ENCODE measurements at places on chromosomes 4 and X.

DNA sequence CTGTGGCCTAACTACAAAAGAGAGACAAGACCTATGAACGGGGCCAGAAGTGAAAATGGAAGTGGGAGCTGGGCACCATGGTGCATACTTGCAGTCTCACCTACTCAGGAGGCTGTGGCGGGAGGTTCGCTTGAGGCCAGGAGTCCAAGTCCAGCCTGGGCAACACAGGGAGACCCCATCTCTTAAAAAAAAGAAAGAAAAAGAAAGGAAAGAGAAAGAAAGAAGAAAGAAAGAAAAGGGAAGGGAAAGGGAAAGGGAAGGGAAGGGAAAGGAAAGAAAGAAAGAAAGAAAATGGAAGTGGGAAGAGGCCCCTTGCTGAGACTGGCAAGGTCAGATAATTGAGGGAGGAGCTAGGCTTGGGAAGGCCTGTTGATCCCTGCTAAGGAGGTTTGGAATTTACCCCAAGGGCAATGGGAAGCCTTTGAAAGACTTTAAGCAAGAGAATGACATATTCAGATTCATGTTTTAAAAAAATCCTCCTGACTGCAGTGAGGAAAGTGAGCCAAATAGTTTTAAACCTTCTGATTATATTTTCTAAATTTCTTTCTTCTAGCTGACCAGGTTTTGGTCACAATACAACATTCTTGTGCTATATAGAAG is 17.7 kb upstream of the HERC5 start:
- no peak for DNase-seq

- DNase-seq = no peak
Observed at GRCh38 chr4:1972414-1972813, 36.4 kb downstream of the NELFA start.

DNA sequence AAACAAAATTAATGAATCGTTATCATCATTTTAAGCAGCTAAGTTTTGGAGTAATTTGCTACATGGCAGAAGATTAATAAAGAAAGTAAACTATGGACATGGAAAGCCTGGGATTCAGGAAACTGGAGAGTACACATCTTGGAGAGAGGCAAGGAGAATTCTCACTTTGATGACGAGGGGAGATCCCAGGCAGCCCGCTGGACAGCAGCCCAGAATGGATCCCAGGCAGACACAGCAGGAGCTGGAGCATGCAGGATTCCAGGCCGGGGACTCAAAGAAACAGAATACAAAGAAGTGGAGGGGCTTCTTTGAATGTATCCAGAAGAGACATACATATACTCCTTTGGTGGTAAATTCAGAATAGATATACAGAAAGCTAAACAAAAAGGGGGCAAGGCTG is 118.0 kb upstream of the ATP6AP2 start:
- no peak for DNase-seq

- no peak for DNase-seq
Observed at GRCh38 chr4:9808077-9808476, 26.6 kb downstream of the DRD5 start.

GRCh38 chr4:86891762-86892635 is at the start of gene C4orf36:
Gene C4orf36 (minus strand): TSS chr4:86892422. CDS start chr4:86891520, 902 bp downstream.
- DNase-seq = peak; percentile 22

DNA sequence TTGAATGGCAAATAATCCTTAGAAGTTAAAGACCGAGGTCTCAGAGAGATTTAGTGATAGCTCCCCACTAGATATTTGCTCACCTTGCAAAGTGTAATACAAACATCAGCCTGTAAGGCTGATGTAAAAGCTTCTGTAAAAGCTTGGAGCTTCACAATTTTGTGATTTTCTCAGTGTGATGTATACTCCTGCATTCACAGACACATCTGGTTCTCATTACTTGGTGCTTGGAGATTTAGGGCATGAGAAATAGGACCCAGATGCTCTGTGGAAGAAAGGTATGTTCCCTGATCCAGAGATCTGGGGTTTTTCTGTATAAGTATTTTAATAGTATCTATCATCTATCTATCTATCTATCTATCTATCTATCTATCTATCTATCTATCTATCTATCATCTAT is 1664.3 kb downstream of the C4orf33 start:
- no peak for DNase-seq
